HT1080 (cell line): ENCODE measurements at places on chromosomes 1 and 21.

- no peak for DNase-seq
These were observed 92.3 kb downstream of the SPATA46 start for GRCh38 chr1:162284206-162284955.

DNA sequence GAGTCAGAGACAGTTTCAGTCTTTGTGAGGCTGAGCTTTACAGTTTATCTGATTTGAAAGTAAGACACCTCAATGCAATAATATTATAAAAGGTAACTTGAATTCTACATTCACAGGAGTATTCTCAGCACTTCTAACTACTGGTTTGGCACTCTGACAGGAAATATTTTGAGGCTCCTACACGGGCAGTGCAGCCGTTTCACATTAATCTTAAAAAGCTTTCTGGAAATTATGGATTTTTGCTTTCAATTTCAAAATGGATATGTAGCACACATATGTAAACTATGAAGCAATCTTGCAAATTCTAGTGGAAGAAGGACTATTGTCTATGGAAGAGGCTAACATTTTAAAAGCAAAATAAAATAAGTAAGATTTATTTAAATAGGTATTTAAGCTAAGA, 262.9 kb upstream of the SNX7 start:
- DNase-seq, result no peak

- peak; percentile 72 for DNase-seq
These were observed 18.1 kb downstream of the GPR157 start for GRCh38 chr1:9110669-9111356.

- no peak for DNase-seq
These were observed 86.7 kb downstream of the GALNT2 start for GRCh38 chr1:230153641-230154296.

DNA sequence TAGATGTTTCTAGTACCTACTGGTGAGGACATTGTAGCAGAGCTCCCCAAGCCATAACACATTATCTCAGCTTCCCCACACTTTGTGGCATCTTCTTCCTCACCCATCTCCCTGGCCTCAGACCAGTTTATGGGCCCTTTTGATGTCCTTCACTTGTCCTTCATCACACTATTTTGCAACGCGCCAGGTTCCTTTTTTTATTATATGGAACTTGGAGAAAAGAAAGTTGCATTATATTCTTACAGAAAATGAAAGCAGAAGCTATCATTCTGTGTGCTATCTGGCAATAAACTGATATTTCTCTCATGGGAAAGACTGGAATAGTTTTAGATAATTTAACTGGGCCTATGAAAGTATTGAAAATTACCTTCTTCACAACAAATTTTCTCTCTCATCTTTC, 196.9 kb upstream of the ETV3 start:
- DNase-seq, result no peak

DNA sequence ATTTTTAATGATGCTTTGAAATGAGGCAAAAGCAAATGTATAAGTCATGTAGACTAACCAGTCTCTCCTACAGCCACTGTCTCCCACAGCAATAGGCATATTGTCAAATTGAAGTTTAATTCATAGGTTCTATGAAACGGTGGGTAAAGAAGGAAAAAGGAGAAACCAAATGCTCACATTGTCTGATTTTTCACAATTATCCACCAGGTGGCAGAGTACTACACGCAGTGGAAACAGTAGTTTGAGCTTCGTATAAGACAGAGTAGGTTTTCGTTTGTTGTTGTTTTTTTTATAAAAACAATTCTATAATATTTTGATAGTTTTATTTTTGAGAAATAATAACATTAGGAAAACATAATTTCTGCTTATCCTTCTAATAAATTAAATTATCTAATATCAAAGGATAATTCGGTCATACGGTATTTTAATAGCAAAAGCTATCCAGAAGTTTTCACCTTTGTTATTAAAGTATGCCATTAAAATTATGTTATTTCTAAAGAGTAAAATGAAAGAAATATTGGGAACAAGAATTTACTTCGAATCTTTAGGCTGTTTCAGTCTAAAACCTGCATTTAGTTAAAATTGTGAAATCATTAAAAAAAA, 39.1 kb downstream of the TYW3 start:
- peak; percentile 49 for DNase-seq

DNA sequence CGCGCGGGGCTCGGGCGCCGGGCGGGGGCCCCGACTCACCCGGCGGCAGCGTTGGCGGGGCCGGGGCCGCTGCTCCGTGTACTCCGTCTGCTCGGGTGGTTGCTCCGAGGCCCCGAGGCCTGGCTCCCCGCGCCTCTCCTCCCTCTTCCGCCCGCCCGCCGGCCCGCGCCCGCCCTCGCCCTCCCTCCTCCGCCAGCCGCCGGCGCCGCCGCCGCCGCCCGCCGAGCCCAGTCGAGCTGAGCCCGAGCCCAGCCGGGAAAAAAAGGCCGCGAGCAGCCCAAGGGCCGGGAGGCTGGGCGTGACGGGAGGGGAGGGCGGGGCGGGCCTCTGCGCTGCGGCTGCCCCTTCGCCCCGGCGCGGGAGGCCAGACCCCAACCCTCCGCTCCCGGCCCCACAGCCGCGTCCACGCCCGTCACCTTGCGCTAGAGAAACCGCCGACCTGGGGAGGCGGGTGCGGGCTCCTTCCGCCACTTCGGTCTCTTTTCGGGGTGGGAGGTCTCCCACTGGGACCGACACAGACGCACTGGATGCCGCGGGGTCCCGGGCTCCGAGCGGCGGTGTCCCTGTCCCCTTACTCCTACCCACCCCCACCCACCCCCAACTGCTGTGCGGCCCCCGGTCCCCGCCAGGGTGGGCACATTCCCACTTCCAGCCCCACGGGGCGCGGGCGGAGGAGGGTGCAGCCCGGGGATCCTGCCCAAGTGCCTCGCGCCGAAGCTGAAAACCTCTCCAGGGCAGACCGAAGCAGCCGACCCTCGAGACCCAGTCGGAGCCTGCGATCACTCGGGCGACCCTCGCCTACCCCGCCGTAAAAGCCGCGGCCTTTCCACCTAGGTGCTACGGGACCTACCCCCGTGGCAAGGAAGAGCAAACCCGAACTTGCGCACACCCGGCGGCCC, at the start of gene CERS2:
Gene CERS2, minus strand, starts transcription at position 256 of the 899 bp plus-strand sequence. CDS start 5,745 bp downstream, outside the sequence.
- peak; percentile 36 for DNase-seq

GRCh38 chr1:221494670-221495069, 247.2 kb downstream of the DUSP10 start:
- peak; percentile 42 for DNase-seq

DNA sequence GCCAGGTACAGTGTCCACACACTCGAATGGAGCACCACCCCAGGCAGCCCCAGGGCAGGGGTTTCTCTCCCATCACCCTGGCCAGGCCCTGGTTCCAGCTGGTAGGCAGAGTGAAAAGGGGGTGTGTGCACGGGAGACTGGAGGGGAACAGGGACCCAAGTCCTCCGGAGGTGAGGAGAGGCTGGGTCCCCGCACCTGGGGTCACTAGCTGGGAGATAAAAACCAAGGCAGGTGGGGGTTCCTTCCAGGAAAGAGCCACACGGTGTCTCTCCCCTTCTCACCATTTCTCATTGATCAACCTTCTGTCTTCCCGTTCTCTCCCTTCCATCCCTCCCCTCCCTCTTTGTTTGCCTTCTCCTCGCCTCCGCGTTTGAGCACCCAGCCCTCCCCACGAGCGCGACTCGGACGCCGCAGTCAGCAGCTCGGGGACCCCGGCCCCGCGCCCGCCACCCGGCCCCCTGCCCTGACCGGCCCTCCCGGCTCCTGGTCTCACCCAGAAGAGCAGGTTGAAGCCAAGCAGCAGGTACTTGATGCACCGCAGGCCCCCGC, 358 bp downstream of the TSPAN2 start:
- DNase-seq, result no peak

- DNase-seq, result no peak
These were observed 25.4 kb downstream of the SLC30A10 start for GRCh38 chr1:219902951-219903350.

GRCh38 chr1:119966020-119966419, 69.7 kb upstream of the ADAM30 start:
- no peak for DNase-seq

DNA sequence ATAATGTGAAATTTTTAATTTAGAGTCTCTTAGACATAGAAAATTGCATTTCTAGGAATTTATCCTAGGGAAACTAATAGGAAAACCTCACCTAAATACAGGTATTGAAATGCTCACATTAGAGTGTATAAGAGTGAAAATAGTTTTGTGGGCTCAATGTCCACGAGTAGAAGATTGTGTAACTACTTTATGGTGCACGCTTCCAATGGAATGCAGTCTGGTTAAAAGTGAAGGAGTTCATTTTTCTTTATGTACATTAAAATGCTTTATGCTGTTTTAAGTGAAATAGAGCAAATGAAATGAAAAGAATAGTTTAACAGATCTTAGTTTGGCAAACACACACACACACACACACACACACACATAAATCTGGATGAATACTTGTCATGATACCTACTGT, 278.2 kb downstream of the USP25 start:
- DNase-seq, result no peak

- no peak for DNase-seq
These were observed 49.4 kb downstream of the KIF21B start for GRCh38 chr1:200973937-200974657.

DNA sequence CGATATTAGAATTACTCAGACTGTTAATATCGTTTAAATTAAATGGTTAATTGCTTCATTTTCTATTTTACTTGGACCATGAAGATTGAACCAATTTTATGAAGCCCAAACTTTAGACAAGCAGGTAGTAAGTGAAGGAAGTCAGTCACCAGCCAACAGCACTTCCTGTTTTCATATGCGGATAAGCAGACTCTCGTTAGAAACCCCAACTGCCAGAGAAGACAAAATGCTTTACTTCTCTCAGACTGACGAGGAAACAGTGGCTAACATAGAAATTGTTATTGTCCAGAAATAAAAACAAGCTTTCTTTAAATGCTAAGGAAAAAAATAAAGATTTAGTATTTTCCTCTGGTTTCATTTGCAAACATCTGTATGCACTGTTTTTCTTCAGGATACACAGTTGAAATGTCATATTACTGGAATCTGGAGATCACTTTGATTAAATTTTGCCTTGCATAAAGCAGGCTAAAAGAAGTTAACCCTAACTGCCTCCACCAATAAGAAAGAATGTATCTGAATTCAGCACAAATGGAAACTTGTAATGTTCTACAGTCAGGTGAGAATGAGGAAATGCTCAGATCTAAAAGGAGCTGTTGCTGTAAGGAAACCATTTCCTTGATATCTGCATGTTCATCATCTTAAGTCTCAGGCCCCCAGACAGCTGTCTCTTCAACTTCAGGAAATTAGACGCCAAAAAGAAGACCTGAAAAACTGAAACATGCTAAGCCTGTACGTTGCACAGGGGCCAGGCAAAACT, 129.8 kb upstream of the SAMSN1 start:
- no peak for DNase-seq

DNA sequence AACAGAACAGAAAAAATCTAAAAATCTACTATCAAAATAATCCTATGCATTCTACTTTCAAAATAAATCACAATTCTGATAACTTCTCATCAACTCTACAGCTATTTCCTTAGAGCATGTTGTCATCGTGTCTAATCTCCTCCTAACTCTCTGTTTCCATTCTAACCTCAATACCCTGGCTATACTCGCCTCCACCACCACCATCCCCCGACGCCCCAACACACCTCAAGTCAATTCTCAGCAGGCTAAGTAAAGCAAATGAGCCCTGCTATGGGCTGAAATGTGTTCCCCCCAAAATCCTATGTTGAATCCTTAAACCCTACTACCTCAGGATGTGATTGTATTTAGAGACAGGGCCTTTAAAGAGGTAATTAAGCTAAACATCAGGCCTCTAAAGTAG, 34.6 kb downstream of the NRDC start:
- DNase-seq, result no peak

- DNase-seq, result no peak
These were observed 8.4 kb downstream of the C1orf115 start for GRCh38 chr1:220698607-220699016.

DNA sequence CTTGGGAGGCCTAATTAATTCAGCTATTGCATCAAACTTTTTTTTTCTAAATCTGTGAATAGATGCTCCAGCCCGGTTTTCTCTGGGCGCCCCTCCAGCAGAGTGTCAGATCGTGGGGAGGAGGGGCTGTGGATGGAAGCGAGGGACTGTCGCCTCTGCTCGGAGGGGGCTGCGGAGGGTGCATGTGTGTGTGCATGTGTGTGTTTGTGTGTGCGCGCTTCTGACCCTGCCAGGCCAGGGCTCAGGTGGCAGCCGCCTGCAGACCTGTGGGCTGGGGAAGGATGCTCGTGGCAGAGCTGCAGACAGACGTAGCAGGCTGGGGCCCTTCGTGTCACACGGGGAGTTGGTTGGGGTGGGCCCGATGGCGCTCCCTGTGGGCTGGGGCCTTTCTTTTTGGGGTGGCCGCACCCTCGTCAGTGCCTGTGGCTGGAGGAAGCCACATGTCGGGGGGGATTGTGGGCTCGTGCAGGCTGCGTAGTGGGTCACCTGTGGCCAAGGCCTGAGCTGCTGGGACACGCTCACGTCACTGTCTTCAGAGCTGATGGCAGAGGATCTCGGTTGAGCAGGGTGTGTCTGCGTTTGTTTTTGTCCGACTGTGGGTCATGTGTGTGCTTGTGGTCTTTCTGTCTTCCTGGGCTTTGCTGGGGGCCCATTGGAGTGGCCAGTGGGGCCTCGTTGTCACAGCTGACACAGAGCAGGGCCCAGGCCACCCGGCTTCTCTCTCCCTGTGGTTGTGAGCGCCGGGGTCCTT, 2.8 kb downstream of the SKI start:
- DNase-seq, result peak; percentile 42

DNA sequence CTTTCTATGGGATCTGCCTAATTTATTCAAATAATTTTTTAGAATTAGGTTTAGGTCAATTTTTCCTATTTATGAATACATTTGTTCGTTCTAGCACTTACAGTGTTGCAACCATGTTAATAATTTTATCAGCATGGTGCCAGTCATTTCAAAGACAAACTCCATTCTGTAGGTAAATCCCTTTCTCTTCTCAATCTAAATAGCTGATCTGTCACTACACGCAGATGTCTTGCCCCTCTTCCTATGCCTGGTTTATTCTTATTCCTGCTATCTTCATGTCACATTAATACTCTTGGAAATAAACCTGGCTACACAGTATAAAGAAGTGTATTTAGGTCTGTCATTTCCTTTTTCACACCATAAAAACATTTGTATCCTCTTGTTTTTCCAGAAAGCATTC, 1172.4 kb downstream of the BRINP3 start:
- DNase-seq, result no peak

GRCh38 chr1:110481968-110482623, 31.1 kb downstream of the PROK1 start:
- DNase-seq, result no peak

GRCh38 chr1:152110860-152111514, 4.3 kb downstream of the TCHH start:
- DNase-seq, result peak; percentile 59

DNA sequence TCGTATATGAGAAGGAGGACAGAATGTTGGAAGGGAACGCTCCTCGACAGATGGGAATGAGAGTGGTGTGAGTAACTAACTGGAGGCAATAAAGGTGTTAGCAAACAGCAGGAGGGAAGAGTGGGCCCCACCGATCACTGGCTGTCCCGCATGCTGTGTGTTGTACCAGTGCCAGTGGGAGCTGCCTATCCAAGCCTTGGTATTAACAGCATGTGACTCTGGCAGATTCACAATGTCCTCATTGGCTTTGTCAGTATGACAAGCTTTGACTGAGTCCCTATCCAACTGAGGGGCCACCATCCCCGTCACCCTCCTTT, 188.3 kb downstream of the NRIP1 start:
- DNase-seq, result no peak
